Umbilical cord (tissue), 2 donors: ENCODE measurements at places on chromosomes 6 and 20.
A peak's percentile ranks its signal among the peaks of the same experiment; 100 is the strongest.

GRCh38 chr6:80280262-80281010 lies 174.0 kb downstream of the BCKDHB start:
- no peak for DNase-seq

DNA sequence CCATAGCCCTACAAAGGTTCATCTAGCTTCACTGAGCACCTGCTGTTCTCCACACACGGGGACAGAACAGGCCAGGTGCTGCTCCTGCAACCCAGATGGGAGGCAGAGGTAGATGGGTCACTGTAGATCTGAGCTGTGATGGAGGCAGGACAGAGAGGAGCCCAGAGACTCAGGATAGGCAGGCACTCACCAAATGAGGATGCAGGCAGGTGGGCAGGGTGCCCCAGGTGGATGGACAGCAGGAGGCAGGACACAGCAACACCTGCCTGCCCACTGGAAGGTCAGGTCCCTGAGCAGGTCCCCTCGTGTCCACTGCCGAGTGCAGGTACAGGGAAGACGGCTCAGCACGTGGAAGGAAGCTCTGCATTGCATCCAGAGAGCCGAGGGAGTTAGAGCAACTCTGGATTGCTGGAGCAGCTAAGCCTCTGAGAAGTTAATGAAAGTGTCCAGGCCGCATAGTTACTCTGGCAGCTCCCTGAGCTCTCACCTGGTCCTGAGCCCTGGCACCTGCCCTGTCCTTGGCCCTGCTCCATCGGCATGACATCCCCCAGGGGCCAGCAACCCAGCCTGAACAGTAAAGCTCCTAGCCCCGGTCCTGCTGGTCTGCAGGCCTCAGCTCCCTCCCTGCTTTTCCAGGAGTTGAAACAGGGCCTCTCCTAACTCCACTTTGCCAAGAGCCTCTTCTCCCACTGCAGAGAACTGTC lies 4.9 kb upstream of the YTHDF1 start:
- DNase-seq = no peak

DNA sequence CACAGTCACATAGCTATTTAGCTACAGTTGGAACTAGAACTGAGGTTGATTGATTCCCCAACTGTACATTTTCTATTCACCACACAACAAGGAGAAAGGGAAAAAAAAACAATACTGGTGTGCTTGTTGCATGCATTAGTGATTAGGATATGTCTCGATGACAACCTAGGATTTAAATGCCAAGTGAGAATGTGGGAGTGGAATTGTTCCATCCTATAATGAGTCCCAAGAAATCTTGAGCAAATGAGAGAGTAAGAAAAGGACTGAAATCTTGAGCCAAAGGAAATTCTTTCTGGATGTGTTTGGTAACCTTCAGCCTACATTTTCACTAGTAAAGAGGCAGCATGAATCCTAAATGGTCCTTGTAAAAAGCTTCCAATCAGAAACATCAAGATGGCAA lies 232.7 kb downstream of the HIVEP2 start:
- no peak for DNase-seq

DNA sequence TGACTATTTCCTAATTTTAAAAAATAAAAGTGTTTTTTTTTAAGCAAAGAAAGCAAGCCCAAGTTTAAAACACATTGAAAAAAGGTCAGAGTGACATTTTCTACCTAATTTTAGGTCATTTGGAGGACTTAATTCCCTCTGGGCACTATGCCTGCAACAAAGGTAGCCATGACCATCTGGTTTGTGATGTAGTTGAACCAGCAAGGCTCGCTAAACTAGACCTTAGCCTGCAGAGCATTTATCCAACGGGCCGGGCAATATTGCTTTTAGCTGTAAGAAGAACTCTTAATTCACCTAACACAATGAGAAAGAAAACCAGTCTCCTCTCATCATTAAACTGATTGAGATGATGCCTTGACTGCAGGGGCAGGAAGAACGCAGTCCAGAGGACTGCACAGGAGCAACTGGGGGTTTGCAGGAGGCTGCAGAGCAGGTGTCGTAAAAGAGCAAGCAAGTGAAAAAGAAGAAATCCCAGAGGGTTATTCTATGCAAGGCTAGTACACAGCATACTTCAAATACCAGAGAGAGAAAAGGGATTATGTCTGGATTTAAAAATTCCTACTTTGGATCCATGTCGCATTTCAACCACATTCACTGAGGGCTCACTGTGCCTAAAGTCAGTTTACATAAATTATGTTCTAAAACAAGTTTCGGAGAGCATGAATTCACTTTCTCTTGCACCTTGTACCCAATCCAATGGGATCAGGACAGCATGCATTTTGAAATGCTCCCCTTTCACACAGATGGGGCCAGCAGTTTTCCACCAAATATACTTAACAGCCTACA lies 12.8 kb downstream of the TRAF3IP2 start:
- DNase-seq = peak; percentile 82

GRCh38 chr20:43963872-43964791 lies 49.5 kb downstream of the TOX2 start:
- DNase-seq = peak; percentile 35
